Liver (tissue), 10 donors: ENCODE measurements at places on chromosomes 13 and 19.

GRCh38 chr13:95315752-95316151 lies 14.5 kb upstream of the ABCC4 start:
- no peak for DNase-seq

- DNase-seq: no peak
Measured at GRCh38 chr13:43077461-43077860, 54.1 kb downstream of the DNAJC15 start.

- DNase-seq: no peak
Measured at GRCh38 chr19:8194528-8195267, 14.5 kb upstream of the CERS4 start.

- DNase-seq: no peak
Measured at GRCh38 chr13:24254146-24254841, 55.1 kb upstream of the C1QTNF9 start.

DNA sequence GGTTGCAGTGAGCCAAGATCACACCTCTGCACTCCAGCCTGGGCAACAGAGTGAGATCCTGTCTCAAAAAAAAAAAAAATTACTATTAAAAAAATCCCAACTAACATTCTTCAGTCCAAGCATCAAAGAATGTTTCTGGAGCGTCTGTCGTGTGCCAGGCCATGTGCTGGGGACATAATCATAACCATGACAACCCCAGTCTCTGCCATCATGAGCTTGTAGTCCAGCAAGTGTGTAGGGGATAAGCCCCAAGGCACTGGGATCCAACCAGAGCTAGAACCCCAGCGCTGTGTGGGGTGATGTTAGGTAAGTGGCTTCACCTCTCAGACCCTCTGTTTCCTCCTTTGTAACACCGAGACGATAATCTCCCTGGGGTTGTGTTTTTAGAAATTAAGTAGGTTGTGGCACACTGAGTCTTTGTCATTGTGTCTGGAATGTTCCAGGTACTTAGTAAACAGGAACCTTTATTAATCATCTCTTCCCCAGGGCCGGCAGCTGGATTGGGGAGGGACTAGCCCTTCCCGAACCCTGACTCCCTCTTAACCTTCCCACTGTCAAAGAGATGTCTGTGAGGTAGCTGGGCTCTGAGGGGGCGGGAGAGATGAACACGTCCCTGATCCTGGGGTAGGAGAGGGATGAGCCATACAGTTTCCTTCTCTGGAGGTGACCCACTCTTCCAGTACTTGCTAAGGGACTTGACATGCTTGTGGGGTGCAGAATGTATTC lies 5.2 kb downstream of the ITPKC start:
- DNase-seq: no peak

- DNase-seq: no peak
Measured at GRCh38 chr13:95250961-95251360, 50.3 kb downstream of the ABCC4 start.

DNA sequence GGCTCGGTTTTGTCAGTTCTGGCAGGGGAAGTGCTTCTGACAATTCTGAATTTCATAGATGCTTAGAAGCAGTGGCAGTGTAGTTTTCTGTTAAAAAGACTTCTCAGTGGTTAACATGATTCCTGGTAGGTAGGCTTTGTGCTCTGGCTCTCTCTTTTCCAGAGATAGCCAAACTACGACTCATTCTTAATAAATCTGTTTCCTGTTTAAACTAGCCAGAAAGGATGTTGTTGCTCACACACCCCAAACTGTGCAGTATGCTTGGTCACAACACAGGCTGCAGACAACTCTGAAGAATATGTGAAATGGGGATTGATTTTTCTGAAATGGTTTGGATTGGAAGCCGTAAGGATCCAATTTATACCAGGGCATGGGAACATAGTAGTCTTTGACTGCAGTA lies 711.5 kb downstream of the PCDH17 start:
- DNase-seq: no peak

GRCh38 chr19:12314553-12314952 lies 18.9 kb downstream of the ZNF563 start:
- no peak for DNase-seq

DNA sequence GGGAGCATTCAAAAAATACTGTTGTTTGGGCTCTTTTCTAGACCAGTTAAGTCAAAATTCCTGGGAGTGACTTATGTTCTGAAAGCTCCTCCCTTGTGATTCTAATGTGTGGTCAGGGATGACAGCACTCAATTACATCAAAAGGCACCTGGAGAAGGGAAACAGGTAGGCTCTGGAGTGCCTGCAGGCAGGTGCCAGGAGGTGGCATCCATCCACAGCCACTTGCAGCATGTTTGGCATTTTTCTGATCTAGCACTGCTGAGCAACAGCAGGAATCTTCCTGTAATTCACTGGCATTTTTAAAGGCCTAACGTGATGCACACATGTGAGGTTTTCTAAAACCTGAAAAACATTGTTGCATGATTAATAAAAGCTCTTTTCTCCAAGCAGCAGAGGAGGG lies 94.6 kb downstream of the CCNA1 start:
- DNase-seq: no peak

DNA sequence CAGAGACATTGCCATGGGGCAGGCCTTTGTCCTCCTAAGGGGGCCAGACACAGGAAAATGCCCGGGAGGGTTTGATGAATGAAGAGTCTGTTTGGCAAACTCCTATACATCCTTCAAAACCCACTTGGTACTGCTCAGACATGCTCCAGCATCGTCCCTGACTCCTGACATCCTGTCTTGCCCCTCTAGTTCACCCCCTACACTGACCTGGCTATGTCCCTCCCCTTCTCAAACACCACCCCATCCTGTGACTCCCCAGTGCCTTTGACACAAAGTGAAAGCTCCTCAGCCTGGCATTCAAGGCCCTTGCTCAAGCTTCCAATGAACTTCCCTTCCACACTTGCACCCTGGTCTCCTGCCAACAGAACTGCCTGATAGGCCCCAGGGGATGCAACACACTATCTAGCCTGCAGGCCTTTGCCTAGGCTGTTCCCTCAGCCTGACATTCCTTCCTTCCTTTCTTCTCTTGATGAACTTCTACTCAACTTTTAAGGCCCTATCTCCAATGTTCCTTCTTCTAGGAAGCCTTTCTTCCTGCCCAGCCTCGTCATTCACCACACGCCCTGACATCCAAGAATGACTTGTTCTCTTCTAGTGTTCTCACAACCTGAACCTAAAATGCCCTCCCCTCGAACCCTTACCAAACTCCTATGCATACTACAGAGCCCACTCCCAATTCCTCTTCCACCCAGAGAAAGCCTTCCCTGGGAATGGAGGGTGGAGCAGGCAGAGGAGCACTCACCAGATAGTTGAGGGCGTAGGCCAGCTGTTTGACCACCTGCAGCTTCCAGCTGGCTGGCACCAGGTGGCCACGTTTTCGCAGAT lies 12.4 kb downstream of the JAK3 start:
- DNase-seq: no peak

DNA sequence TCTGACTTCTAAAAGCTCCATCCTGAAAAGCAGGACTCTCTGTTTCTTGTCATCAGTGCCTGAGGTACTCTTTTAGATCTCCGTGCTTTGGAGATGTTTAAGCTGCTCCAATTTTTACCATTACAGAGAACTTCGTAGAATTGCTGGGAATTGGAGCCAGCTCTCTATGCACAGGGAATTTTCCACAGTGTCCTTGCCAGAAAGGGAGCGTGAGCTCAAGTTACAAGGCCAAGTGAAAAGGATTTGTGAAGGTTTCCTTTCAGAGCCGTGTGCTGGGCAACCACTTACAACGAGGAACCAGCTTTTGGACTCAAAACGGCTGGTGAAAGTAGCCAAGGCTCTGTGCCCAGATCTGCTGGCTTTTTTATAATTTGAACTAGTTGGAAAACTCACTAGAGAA lies 82.6 kb downstream of the NUFIP1 start:
- no peak for DNase-seq

DNA sequence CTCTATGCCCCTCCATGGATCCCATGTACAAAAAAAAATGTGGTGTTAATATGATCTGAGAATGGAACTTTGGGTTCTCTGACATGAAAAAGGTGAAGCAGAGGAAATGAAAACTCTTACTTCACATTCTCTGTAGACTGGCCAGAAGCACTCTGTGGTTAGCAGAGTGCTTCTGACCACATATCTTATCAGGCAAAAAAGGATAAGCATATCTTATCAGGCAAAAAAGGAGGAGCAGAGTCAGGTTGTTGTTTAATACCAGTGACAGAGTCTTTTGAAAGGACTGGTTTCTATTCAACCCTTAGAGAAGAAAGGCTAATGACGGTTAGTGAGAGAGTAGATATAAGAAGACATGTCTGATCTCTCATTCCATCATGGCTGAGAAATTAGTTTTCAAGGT lies 1404.8 kb downstream of the SLITRK1 start:
- no peak for DNase-seq

DNA sequence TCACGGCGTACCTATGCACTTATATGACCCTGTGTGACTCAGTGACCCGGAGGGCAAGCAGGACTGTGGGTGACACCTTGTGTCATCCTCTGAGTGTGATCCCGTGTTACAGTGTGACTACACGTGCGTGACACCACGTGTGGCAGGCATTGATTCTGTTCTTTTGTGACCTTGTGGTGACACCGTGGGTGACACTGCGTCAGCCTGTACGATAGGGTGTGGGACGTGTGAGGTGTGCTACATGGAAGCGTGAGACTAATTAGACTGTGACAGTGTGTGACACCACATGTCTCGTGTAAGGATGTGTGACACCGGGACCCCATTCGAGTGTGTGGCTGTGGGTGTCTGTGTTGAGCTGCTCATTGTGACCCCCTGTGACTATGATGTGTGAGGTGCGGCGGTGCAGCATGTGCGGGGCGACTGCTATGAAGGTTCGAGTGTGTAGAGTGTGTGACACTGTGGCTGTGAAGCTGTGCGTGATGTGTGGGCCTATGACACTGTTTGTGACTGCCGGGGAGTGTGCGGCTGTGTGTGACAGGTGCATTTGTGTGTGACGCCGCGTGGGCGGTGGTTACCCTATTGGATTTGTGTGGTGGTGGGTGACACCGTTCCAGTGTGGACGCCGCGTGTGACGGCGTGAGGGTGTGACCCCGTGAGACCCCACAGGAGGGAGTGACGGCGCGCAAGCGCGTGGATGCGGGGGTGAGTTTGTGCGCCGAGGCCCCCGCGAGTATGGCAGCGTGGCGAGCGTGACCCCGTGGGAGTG lies 399 bp upstream of the SPTBN4 start:
- DNase-seq: no peak

GRCh38 chr19:2358548-2359173 lies 1.4 kb upstream of the TMPRSS9 start:
- DNase-seq: no peak

DNA sequence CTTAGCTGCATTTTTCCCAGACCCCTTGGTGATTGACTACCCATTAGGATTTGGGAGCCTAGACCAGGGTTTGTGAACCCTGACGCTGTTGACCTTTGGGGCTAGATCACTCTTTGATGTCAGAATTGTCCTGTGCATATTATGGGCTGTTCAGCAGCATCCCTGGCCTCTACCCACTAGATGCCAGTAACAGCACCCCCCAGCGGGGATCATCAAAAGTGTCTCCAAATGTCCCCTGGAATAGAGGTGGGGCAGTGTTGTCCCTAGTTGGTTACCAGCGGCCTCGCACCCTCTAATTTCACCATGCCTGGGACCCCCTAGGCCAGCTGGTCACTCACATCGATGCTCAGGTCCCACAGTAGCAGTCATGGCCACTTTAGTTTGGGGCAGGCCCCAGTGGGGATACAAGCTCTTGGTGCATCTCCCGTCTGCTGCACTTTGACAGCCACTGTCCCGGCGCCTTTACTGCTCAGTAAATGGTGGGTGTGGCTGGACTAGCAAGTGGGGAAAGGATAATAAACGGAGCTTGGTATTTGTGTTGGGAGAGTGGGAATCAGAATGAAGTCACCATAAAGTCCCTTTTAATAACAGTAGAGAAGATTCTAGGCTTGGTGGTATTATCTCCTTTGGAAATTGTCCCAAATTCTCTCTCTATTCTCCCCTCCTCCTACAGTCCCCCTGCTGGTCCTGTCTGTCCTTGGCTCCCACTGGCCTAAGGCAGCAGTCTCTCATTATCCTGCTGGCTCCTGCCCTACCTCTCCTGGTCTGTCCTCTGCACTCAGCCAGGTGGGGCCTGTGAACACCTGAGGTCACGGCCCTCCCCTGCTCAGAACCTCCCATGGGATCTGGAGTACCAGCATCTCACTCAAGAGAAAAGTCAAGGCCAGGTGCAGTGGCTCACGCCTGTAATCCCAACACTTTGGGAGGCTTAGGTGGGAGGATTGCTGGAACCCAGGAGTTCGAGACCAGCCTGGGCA lies 80.6 kb downstream of the SIPA1L3 start:
- DNase-seq: no peak

DNA sequence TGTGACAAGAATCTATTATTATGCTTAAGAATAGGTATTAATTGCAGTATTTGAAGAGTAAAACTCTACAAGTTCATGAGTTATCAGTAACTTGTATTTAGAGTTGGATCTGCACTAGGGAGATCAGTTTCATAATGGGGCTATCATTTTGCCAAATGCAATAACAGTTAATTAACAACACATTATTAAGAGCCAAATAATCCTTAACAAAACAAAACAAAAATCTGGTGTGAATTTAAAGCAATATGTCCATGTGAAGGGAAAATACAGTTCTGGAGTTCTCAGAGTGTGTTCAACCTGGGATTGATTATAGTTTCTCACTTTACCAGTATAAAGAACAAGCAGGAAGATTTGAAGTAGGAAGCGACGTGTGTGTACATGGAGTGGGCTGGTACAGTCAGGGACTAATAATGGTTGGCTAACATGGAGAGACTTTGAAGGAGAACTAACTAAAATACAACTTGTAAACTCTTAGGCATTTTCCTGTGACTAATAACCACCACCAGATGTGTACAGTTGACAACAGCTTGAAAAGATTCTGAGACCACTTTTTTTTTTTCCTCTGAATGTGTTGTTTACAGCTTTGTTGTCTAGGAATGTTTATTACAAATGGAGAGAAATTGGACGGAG lies 58.5 kb downstream of the POSTN start:
- no peak for DNase-seq

- DNase-seq: no peak
Measured at GRCh38 chr19:1606138-1606651, 933 bp upstream of the UQCR11 start.

DNA sequence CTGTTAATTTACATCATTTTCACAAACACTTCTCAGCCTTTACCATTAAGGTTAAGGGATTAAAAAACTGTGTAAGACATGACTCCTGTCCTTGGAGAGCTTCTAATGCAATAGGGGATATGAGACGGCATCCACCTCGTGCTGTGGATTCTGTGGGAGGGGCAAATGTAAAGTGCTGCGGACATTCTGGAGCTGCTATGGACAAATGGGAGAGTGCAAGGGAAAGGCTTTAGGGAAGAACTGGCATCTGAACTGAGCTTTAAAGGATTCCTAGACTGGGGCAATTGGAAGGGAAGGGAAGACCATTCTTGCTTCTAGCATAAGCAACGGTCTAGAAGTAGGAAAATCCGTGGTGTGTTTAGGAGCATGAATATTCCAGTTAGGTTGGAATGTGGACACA lies 31.4 kb downstream of the CDADC1 start:
- DNase-seq: no peak
